ENCODE measurements at places on chromosomes 6 and 20. TPM values are rescaled to one million over a fixed set of nuclear protein-coding genes. Genes with fewer than 3 reads are reported as not detected.

Gene MYL9
- 1,247 TPM for total RNA-seq

- DNase-seq, result peak; percentile 82
Measured at GRCh38 chr6:142605922-142606485, 304.2 kb downstream of the ADGRG6 start.

- DNase-seq, result peak; percentile 97
Measured at GRCh38 chr6:14270925-14271788, 153.6 kb downstream of the CD83 start.

DNA sequence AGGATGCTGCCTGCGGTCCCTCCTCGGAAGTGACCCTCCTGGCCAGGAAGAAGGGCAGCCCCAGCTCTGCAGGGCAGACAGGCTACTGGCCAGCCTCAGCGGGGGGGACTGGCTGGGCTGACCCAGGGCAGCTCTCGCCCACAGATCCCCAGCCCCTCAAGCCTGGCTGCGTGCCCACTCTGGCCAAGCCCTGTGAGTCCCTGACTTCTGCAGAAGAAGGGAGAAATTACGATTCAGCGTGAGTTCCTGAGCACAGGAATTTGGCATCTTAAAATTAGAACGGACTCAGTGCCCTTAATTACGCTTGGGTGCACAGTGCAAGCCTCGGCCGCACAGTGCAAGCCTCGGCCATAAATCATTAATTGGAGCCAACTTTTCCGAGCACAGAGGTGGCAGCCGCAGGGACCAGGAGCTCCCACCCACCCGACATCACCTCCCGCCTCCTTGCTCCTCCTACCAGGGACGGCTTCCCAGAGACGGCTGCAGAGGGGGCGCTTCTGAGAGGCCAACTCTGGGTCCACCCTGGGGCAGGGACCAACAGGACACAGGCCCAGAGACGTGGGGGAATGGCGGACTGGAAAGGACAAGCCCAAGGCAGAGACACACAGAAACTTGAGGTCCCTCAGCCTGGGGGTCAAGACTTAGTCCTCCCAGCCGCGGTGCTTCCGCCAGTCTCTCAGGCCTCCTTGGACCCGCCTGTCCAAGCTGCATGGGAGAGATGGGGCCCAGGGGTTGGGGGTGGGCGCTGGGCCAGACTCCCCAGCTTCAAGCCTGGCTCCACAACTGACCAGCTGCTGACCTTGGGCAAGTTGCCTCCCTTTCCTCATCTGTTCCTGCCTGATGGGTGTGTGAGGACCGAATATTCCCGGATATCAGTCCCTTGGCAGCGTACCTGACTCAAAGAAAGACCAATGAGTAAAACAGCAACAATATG is 165.4 kb downstream of the TAF4 start:
- DNase-seq, result no peak

Gene TCFL5
- 11.0 TPM for total RNA-seq

- no peak for DNase-seq
Measured at GRCh38 chr20:34096699-34097444, 15.2 kb downstream of the EIF2S2 start.

GRCh38 chr6:4374216-4374615 is 238.8 kb upstream of the ECI2 start:
- no peak for DNase-seq

- DNase-seq, result peak; percentile 76
Measured at GRCh38 chr20:49775229-49775693, 37.4 kb upstream of the SLC9A8 start.

Gene SAPCD1
- total RNA-seq, result 1.2 TPM

- no peak for DNase-seq
Measured at GRCh38 chr6:161226009-161226964, 47.6 kb downstream of the AGPAT4 start.

DNA sequence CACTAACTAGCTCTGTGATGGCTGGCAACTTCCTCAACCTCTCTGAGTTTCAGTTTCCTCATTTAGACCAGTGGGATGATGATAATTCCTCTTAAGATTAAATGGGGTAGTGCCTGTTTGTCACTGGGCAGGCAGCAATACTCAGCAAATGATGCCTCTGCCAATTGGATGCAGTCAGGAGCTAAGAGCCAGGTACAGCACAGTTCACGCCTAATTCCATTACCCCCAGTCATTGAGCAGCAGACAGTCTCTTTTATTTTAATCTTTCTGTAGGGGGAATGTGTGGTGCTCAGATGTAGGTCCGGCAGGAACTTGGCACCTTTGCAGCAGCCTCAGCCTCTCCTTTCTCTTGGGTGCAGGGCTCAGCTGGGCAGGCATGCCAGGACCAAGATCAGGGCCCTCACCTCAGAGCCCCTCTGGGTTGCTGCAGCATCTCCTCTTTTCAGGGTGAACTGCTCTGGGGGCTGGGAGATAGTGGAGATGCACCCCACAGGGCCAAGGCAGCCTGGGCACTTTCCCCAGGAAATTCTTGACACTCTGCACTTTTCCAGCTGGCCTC is 243.8 kb downstream of the LRFN2 start:
- DNase-seq, result no peak

GRCh38 chr6:106114492-106114891 is 28.4 kb downstream of the PRDM1 start:
- no peak for DNase-seq

- no peak for DNase-seq
Measured at GRCh38 chr6:116309001-116309400, 29.3 kb upstream of the TSPYL1 start.

DNA sequence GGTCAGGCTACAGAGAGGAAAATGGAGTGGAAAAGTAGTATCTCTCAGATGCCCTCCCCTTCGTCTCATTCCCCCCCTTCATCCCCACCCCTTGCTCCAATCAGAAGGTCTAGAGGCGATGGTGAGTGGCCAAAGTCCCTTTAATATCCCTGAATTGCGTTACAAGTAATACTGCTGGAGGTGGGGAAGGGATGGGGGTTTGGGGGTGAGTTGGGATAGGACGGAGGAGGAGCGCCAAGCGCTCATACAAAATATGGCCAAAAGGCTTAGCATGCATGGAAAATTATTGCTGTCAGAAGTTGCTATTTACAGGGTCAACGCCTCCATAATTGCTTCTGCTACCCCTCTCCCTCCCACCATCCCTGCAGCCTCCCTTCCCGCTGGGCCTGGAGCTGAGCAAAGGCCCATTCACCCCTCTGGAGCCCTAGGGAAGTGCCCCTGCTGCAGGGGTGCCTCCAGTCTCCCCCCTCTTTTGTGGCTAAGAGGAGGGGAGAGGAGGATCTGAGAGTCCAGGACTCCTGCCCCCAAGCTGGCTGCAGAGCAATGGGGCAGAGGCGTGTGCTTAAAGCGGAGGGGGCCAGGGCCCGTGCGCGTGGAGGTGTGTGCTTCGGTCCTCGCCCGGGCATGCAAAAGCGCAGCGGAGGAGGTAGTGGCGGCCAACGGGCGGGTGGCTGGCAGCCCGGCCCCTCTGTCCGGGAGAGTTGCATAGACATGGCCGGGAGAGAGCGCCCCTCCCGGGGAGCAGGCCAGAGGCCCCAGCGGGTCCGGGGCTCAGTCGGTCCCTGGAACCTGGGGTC is 8.7 kb upstream of the SRXN1 start:
- DNase-seq, result no peak

Gene MTFR2
- total RNA-seq, result 1.3 TPM

DNA sequence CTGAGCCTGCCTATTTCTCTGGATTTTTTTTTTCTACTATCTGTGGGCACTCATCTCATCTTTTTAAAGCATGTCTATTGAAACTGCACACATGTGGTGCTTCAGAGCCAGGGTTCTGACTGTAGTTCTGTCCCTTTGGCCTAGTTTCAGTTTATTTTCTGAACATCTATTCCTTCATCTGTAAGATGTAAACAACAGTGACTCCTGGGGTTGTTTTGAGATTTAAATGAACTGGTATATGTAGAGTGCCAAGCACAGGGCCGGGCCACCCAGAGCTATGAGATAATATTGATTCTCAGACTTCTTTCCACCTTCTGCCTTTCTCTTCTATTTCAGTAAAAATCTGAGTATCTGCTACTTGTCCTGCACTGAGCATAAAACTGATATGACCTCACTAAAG is 185.1 kb downstream of the CARMIL1 start:
- no peak for DNase-seq

DNA sequence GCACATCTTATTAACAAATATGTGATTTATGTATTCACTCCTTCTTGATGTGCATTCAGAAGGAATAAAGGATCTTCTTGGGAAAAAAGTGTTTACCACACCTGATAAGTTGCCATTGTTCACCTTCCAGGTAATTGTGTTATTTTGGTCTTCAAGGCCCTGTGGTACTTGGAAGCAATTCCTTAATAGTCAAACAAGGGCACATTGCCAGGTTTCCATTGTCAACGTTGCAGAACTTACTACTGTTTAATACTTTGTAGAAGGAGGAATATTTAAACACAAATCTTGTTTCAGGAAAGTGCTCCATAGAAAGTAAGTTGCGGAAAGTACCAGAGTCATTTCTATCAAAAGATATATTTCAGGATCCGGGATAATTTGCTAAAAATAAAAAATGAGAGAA is 129.5 kb upstream of the SGK1 start:
- peak; percentile 52 for DNase-seq

DNA sequence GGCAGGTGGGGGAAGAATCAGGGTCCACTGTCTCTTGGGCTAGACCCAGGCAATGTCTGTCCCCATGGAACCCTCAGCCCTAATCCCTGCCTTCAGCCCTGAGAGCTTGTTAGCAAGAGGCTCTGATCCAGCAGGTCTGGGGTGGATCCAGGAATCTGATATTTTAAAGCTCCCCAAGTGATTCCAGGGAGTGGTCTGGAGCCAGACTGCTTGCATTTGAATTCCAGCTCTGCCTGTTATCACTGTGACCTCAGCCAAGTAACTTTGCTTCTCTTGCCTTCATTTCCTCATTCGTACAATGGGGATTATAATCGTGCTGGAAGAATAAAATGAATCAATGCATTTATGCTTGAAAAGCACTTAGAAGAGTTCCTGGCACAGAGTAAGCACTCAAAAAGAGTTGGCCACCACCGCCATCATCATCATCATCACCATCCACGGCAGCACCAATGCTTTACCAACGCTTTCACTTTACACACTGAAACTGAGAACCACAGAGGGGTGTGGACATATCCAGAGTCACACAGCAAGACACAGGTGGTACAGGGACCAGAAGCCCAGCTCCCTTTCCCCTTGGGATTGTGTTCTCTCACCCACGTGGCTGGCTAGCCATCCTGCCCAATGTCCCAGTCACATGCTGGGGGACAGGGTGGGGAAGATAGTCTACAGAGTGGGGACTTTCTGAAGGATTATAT is 75.7 kb upstream of the RALY start:
- DNase-seq, result no peak

- no peak for DNase-seq
Measured at GRCh38 chr20:31984981-31985471, 17.1 kb downstream of the XKR7 start.

Gene USP49
- total RNA-seq, result 5.5 TPM

- DNase-seq, result no peak
Measured at GRCh38 chr6:33744895-33745546, 1.7 kb downstream of the IP6K3 start.

GRCh38 chr6:17390276-17390675 is 3.1 kb upstream of the CAP2 start:
- no peak for DNase-seq

Gene ZNF334
- 8.5 TPM for total RNA-seq

GRCh38 chr6:137402143-137402680 is 92.0 kb downstream of the OLIG3 start:
- DNase-seq, result no peak

- no peak for DNase-seq
Measured at GRCh38 chr6:116877743-116878142, 701 bp downstream of the RFX6 start.

Gene PPP1R16B
- 0.41 TPM for total RNA-seq

DNA sequence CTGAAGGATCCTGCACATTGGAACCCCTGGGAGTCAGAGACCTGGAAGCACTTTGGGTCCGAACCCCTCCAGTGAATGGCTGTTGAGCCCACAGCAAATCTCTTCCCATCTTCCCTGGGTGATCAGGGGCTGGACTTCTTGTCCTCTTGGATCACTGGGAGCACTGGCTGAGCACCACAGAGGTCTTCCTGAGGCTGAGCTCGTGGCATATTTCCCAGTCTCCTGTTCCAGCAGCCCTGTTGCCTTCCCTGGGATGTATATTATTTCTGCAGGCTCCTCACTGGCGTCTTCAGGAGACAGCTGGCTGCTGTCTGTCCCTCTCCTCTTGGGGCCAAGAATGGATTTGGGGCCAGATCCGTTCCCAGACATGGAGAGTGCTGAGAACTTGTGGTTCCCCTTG is 43.4 kb downstream of the PTK7 start:
- no peak for DNase-seq

Gene CD109
- total RNA-seq, result 18.3 TPM

Gene PHF10
- total RNA-seq, result 30.9 TPM

DNA sequence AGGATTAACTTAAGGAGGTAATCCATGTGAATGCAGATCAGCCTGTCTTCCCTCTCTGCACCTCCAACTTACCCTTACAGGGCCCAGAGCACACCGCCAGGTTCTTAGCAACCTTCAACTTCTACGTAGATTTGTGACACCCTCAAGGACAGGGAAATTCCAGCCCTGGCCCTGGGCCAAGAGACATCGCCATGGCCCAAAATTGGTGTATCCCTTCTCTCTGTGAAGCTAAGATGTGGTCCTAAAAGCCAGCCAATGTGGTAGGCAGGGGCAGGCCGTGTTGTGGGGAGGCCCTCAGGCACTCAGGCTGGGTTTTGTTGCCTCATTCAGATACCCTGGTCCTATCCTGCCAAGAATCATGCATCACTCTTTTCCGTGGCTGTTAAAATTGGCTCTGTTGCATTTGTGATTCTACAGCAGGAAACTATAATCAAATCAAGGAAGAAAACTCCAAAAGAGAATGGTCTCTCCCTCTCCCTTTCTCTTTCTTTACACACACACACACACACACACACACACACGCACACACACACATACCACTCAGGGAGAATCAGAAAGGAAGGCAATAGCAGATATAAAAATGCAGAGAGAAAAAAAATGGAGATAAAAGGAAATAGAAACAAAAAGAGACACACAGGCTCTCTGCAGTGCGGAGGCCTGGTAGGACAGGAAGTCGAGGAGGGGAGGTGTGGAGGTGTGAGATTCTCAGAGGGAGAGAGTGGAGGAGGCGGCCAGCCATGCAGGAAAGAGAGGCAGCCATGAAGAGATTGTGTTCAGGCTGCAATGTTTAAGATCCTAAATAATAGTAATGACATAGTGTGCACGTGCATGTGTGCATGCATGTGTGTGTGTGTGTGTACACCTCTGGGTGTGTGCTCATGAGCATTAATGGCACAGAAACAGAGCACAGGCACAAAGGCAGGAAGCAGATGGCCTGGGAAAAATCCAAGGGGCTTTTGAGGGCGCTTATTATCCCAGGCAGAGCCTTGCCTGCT is 201.8 kb upstream of the LRFN2 start:
- DNase-seq, result peak; percentile 6

GRCh38 chr6:55569638-55570037 is 9.4 kb downstream of the HMGCLL1 start:
- no peak for DNase-seq

- no peak for DNase-seq
Measured at GRCh38 chr6:126206504-126207246, 133.2 kb upstream of the CENPW start.

Gene CLDN20
- total RNA-seq, result not detected

- DNase-seq, result no peak
Measured at GRCh38 chr6:131067521-131067920, 4.5 kb upstream of the EPB41L2 start.

Gene CLVS2
- total RNA-seq, result not detected

All from astrocyte (in vitro differentiated cells and primary cell).